ENCODE measurements at places on chromosomes 12 and 14.

DNA sequence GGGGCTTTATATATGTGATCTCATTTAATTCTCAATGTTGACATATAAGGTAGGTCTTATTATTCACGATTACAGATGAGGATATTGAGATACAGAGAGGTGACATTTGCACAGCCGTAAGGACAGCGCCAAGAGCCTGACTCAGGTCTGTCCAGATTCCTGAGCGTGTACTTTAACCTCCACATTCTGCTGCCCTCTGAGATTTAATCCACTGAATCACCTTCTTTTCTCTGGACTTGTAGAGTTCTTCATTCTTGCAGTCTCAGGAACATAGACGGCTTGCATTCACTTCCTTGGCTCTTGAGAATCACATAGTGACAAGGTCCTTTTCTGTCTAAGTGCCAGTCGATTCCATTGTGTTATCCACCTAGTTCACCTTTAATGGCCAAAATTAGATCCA, 141.0 kb upstream of the ARHGAP5 start:
- H3K4me1 ChIP-seq, result peaks cover 20% of the 10 kb centered on the region
- no peak overlapping the region for H3K4me3 ChIP-seq
- no peak overlapping the region for H3K27ac ChIP-seq
- no peaks in the 10 kb centered on the region for H3K27me3 ChIP-seq
- H3K36me3 ChIP-seq, result no peaks in the 10 kb centered on the region
- DNase-seq, result no peak

DNA sequence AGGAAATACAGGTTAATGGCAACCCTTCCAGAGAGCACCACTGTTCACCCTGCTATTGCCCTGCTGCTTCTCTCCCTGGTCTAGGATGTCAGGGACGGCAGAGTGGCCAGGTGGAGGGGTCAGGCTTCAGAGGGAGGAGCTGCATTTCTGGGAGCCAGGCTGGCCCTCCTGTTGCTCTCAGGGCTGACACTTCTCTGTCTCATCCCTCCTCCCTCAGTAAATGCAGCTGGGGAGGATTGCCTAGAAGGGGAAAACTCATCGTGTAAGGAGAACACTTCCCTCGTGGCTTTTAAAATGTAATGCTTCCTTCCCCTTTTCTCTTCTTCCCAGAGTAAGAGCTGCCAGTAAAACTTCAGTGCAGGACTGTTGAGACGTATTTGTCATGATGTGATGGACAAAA, 20.8 kb downstream of the SUSD6 start:
- H3K4me1 ChIP-seq, result peaks cover 97% of the 10 kb centered on the region
- no peak overlapping the region for H3K4me3 ChIP-seq
- H3K27ac ChIP-seq, result no peak overlapping the region
- no peak for DNase-seq

DNA sequence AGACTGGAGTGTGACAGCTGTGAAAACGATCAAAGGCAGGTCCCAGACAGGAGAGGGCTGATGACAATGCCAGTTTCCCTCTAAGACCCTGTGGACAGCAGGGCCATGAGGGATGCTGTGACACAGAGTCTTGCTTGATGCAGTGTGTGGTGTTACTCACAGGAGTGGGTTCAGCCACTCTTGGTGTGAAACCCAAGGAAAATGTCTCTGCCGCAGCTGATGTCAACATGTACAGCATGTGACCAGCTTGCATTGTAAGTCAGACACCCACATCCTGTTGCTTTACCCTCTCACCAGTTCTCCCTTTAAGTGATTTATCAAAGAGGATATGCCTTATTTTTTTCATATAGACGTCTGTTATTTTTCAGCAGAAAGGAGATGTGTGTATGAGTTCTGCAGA, 268.6 kb downstream of the BTG1 start:
- H3K27ac ChIP-seq, result peak overlapping the region; percentile 94
- H3K4me3 ChIP-seq, result peak overlapping the region; percentile 67
- no peaks in the 10 kb centered on the region for H3K27me3 ChIP-seq
- DNase-seq, result peak; percentile 94
- H3K4me1 ChIP-seq, result peaks cover 67% of the 10 kb centered on the region

DNA sequence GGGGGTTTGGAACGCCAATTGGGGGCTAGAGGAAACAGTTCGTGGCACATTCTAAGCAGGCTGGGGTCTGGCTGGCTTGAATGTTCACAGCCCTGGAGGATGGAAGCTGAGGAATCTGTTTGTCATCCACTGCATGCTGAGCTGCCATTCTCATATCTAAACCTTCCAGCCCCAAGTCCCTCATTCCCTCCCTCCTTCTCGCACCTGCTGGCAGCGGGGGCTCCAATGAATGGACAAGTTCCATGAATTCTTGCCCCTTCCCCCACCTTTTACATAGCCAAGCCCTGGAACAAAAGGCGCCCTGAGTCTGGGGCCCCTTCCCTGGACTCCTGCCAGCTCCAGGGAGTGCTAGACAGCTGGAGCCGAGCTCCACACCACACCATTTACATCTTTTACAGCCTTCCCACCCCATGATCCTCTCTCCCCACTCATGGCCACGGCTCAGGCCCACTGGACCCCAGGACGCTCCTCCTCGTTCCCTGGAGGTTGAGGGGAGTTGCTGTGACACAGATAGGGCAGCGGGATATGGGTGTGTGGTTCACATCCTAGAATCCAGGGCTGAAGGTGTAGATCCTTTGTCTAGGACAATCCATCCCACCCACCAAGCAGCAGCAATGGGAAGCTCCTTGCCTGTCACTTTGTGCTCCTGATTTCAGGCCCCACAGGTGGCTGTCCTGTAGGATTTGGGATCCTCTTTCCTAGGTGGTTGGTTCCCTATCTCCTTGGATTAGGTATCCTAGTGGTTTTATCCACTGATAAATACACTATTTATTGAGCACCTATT, 21.7 kb upstream of the VRTN start:
- H3K27me3 ChIP-seq, result peaks cover 4% of the 10 kb centered on the region
- H3K4me3 ChIP-seq, result no peak overlapping the region

DNA sequence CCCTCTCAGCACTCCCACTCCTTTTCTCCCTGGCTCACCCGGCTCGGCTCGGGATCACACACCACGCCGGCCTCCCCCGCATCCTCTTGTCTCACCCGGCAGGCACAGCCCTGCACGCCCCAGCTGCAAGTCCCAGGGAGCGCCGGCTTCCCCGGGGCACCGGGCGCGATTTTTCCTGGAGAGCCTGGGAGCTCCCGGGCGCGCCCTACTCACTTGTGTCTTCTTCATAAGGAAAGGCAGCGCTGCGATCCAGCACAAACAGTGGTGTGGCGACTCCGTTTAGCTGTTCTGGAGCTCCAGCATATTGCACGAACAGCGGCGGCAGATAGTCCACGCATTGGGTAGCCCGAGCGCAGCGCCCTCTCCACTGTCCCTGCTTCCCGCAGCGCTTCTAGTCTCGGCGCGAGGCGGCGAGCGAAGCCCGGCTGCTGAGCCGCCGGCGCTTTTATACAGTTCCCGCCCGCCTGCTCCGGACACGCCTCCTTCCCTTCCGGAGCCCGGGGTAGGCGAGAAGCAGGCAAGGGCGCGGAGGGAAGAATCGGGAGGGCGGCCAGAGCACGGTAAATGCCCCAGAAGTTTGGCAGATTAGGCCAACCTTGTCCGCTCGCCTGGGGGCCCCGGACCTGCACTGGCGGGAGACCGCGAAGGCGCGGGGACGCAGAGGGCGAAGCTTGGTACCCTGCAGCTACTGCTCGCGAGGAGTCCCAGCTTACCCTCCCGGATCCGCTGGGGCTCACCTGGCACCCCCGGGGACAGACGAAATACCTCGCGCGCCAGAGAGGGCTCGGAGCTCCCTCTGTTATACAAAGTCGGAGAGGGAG, at the start of gene KITLG:
TSS of gene KITLG (minus strand) at position 421 of the 821 bp plus-strand sequence. CDS start at position 228, 193 bp downstream.
- H3K27me3 ChIP-seq, result peaks cover 30% of the 10 kb centered on the region
- no peaks in the 10 kb centered on the region for H3K36me3 ChIP-seq
- H3K27ac ChIP-seq, result no peak within 1 kb of the TSS
- peaks cover 8% of the 10 kb centered on the region for H3K4me1 ChIP-seq
- DNase-seq, result peak; percentile 39

GRCh38 chr12:87216436-87216835, 812.8 kb downstream of the C12orf50 start:
- no peak overlapping the region for H3K4me3 ChIP-seq
- DNase-seq, result no peak
- no peak overlapping the region for H3K27ac ChIP-seq
- H3K27me3 ChIP-seq, result no peaks in the 10 kb centered on the region
- no peaks in the 10 kb centered on the region for H3K4me1 ChIP-seq
- H3K36me3 ChIP-seq, result no peaks in the 10 kb centered on the region

Measured in activated naive CD4-positive, alpha-beta T cell treated with anti-CD3 and anti-CD28 coated beads for 36 hours (primary cell).